ENCODE measurements at places on chromosomes 7 and 10. TPM values are rescaled to one million over a fixed set of nuclear protein-coding genes. Genes with fewer than 3 reads are reported as not detected.

The NKX1-2 gene
- not detected for polyA plus RNA-seq

The GIMAP4 gene
- polyA plus RNA-seq, result 20.1 TPM

The ADAM12 gene
- polyA plus RNA-seq, result 15.0 TPM

DNA sequence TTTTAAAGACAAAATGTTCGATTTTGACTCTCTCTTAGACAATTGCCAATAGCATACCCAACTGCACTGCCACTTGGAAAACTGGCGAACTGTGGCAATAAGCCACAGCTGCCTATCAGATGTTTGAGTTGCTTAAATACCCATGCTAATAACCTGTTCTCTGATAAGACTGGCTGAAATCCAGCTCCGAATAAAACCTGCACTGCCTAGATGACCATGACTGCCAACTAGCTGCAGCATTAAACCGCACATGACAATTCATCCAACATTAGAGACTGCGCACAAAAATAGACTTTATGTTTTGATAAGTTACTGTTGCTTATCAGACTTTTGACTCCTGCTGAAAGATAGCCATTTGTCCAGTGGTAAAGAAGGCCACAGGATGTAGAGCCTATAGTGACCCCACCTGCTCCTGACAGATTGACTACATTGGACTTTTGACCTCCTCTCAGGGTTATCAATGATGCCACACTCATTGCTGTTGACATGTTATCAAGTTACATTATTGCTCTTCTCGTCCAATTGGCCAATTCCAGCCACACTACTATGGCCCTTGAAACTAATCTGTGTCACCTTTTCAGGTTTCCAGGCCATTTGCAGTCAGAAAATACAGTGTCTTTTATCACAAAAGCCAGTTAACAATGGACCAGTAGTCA, 299.0 kb downstream of the HGF start:
- no peak for DNase-seq

GRCh38 chr10:28533571-28534304, 820 bp downstream of the WAC start:
- no peak for DNase-seq

The INHBA gene
- 3.4 TPM for polyA plus RNA-seq

DNA sequence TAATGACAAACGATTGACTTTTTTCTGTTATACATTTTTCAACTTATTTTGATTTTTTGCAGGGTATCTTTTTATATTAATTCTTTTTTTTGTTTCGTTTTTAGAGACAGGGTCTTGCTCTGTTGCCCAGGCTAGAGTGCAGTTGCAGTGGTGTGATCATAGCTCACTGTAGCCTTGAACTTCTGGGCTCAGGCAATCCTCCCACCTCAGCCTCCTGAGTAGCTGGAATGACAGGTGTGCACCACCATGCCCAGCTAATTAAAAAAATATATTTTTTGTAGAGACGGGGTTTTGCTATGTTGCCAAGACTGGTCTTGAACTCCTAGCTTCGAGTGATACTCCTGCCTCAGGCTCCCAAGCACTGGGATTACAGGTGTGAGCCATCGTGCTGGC, 601.3 kb downstream of the PARD3 start:
- DNase-seq, result no peak

DNA sequence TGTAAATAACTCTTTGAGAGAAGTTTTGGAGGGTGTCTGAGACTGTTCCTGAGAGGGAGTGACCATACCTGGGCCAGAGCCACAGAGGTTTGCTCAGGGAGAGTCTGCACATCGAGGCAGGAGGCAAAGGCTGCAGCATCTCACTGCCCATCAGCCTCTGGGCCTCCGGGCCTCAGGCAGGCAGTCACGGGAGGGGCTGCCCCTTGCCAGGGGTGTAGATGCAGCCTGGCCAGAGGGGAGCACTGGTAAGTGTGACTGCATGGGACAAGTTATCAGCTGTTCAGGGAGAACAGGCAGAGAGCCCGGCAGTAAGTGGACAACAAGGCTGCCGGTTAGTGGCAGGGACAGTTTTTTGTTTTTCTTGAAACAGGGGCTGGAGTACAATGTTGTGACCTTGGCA, 55.9 kb downstream of the ZNF467 start:
- DNase-seq, result no peak

DNA sequence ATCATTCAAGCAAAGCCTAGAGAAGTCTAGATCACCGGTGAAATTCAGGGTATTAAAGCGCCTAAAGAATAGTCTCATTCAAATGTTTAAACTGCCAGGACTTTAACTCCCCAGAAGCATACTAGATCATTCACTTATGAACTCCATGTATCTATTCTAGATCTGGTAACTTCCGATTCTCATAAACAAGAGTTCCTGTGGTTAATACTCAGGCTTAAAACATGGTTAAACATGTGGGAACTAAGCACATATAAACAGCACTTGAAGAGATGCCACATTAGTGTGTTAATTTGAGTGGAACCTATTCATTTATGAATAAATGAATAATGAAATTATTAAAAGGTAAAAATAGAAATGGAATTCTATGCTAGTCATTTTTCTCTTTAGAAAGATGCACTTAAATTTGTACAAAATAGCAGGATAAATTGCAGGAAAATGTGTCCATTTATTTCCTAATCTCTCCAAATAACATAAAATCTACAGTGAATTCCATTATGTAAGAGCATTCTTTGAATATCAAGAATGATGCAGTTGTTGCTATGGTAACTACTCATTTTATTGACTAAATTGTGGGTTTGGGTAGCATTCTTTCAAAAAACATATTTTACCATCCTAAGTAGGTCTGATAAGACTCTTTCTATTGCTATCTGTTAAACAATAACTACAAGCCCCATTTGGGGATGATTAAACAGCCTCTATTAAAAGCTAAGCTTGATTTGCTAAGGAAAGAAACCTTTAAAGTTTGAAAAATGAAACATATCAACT, 147.6 kb upstream of the TMEM168 start:
- DNase-seq, result no peak

The TMEM229A gene
- polyA plus RNA-seq, result not detected

Measured in forelimb muscle (tissue), 1 donor.